Fibroblast of skin of right biceps (primary cell): ENCODE measurements at places on chromosomes 1 and 21.

DNA sequence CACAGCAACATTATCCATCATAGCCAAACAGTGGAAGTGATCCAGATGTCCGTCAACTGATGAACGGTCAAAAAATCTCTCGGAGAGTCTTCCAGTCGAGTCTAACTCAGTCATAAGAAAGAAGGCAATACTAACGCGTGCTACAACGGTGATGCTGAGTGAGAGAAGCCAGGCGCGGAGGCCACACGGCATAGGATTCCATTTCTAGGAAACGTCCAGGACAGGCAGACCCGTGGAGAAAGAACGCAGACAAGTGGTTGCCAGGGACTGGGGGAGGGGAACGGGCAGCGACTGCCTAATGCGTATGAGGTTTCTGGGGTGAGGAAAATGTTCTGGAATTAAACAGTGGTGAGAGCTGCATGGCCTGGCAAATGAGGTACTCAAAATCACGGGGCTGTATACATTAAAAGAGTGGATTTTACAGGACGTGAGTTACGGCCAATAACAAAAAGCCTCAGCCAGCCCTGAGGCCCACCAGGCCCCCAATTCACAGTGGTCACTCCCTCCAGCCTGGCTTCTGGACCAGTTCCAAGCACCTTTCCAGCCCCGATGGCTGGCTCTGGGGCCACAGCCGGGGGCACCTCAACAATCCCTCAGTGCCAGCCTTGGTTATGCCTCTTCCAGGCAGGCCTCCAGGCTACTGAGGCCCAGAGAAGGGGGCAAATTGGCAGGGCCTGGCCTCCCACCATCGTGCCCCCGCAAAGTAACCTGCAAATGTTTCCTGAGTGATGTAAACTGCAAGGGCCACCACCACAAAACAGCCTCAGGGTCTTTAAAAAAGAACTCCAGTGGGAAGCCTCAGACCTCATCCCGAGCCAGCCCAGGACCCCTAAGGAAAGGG, 3.4 kb downstream of the WNT9A start:
- no peak for DNase-seq

DNA sequence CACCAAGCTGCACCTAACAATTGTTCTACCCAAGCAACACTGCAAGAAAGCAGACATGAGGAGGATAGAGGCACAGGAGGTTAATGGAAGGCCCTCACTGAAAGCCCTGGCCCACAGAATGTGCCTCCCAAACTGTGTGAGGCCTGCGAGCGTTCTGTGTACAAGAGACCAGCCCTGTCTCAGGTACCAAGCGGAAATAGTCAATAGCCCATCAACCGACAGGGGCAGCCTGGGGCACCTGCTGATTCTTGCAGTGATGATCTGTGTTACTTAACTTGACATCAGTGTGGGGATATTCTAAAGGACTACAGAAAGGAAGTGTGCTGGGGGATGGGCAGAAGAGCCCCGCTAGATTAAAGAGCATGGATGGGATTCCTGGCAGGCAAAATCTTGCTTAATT, 392.4 kb downstream of the KCNH1 start:
- no peak for DNase-seq

DNA sequence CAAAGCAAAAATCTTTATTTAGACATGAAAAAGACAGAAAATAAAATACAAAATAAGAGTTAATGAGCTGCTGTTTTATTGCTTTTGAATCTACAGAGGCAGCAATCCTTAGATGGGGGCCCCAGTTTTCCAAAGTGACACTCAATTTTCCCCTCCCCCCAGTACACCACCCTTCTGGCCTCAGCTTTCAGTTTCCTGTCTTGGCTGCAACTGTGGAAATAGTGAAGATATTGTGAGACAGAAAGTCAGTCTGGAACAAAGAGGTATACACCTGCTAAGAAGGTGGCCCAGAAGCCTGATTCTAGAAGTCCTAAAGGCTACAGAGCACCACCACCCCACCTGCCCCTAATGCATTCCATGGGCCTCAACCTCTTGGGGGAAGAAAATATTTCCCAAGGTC, 1.1 kb upstream of the MTMR11 start:
- DNase-seq, result no peak

DNA sequence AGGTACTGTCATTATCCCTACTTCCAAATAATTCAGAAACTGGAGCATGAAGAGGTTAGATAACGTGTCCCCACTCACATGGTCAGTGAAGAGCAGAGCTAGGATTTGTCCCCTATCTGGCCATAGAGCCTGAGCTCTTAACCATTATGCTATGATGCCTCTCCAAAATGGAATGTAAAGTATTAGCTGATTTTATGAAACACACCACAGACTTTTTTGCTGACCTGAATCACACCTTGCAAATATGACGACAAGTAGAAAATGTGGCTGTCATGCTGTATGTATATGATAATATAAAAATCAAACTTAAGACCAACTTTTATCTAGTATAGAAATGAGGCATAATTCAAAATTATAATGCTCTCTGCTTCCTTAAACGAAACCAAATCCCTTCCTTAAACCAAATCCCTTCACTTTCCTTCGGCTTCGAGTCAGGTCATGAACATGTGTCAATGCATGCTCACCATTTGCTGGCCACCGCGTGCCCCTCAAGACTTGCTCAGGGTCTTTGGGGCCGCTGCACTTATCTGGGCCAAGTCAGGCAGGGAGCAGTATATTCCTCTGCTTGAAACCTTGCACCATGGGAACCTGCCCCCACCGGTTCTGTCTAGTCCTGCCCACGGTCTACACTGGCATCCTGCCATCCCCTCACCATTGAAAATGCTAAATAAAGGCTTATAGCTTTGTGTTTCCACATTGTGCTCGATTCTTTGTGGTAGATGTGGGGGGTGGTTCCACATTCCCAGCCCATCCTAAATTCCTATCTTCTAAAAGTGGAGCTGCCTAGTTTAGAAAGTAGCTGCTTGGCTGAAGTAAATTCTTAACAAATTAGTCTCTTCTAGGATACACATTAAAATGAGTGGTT, 1.6 kb upstream of the TMCC2 start:
- DNase-seq, result peak; percentile 86

- peak; percentile 82 for DNase-seq
These were observed 202.0 kb downstream of the USH2A start for GRCh38 chr1:216221260-216221700.

DNA sequence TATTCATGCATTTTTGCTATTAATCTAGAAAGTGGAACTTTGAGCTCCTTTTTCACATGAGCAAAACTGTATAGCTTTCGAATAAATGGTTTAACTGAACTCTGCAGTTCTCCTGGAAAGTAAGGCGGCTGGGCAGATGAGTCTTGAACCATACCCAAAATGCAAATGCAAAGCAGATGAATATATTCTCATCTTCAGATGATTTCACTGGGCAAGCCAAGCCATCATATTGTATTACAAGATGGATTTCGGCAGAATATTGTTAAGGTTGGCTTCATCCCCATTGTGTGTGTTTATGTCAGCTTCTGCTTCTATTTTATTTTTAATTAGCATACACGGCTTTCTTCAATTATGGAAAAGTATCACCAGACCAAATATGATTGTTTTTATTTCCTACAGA, 209.6 kb downstream of the GREM2 start:
- DNase-seq, result peak; percentile 58

GRCh38 chr1:76577525-76578185, 289.6 kb upstream of the ST6GALNAC5 start:
- DNase-seq, result no peak

DNA sequence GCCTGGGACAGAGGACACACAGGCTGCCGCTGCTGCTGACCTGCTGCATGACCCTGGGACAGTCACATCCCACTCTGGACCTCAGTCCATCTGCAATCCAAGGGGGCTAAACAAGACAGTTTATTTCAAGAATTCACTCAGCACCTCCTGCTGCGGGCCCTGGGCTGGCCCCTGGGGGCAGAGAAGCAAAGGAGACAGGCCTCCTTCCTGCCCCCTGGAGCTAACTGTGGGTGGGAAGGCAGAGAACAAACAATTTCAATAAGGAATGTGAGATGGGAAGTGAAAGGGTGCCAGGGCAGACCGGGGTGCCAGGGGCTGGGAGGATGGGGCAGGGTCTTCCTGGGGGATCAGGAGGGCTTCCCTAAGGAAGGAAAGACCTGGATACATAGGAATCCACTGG, 60.0 kb downstream of the TAS1R2 start:
- no peak for DNase-seq

DNA sequence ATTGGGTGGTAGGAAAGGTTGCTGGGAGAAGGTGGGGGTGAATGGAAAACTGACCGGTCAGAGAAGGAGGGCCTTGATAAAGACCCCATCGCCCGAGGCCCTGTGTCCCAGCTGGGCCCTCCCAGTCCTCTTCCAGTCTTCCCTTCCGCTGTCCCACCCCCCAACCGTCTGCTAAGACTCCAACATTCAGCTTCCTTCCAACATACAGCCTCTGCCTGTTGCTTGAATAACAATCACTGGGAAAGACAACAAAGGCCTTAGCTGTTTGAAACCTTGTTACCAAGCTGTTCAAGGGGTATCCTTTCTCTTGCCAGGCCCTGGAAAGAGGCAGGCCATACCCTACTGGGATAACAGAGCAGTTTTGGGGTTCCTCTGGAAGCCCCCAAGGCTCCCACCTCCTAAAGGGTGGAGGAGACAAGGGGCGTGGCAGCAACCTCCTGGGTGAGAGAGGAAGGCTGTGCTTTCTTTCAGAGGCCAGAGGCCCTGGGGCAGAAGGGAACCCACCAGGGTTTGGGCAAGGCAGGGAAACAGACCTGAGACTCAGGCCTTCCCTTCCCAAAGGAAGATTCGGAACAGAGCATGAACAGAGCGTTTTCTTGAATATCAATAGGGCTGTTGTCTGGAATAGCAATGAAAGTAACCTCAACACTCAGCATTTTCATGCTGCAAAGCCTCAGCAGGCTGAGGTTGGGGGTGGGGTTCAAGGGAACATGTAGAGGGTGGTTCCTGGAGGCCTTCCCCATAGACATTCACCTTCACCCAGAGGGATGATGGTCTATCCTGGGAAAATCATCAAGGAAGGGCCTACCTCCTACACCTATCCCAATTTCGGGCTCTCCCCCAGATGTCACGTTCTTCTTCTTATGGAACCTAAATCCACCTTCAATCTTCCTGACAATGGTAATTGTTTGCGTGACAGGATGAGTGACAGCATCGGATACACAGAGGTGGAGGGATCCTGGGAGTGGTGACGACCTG, 4.1 kb downstream of the ETNK2 start:
- no peak for DNase-seq

- DNase-seq, result no peak
These were observed 31.3 kb downstream of the INPP5B start for GRCh38 chr1:37915476-37916093.

DNA sequence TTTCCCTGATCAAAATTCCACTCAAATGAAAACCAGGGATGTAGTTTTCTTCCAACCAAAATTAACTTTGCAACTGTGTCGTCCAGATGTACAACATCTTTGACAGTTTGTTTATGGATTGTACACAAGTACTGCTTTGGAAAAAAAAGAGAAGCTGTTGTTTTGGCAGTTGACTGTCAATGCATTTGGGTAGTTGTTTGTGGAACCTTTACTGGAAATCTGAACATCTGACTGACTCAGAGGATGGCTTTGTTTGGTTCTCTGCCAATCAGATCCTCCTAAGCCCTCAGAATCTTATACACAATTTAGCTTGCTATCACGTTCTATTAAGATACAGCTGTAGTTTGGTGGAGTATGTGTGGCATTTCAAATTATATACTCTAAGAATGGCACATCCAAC, 195.0 kb downstream of the KCNK2 start:
- peak; percentile 58 for DNase-seq

- no peak for DNase-seq
These were observed 34.7 kb upstream of the LRRC3 start for GRCh38 chr21:44420416-44421205.

DNA sequence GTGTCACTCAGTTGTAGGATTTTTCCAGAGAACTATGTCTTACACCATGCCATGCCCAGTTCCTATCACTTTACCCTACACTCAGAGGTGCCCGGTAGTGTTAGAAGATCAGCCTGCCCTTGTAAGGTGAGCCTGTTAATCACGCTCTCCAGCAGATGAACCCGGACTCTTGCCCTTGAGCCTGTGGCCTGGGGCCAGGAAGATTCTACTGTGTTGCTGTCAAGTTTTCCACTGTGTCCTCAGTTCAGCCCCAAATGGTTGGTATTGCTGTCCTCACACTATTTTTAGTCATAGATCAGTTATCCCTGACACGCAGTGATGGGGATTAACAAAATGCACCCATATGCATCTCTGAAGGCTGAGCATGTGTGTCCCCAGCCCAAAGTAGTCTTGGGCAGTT, 105.0 kb upstream of the SPAG17 start:
- DNase-seq, result no peak

DNA sequence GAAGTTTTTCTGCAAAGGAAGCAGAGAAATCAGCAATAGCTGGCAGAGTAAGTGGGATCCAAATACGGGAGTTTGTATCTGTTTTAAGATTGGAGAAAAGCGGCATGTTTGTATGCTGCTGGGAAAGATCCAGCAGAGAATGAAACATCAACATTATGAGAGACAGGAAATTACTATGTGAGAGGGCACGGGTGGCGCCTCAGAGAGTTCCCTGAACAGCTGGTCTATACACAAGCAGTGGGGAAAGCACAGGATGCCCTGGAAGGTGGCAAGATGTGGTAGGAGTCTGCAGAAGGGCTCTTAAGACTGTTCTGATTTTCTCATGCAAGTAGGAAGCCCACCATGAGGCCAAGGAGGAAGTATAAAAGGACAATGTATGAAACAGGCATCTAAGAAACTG, 130.4 kb downstream of the RERE start:
- DNase-seq, result no peak

GRCh38 chr1:234730770-234731568, 121.0 kb upstream of the IRF2BP2 start:
- DNase-seq, result peak; percentile 91

DNA sequence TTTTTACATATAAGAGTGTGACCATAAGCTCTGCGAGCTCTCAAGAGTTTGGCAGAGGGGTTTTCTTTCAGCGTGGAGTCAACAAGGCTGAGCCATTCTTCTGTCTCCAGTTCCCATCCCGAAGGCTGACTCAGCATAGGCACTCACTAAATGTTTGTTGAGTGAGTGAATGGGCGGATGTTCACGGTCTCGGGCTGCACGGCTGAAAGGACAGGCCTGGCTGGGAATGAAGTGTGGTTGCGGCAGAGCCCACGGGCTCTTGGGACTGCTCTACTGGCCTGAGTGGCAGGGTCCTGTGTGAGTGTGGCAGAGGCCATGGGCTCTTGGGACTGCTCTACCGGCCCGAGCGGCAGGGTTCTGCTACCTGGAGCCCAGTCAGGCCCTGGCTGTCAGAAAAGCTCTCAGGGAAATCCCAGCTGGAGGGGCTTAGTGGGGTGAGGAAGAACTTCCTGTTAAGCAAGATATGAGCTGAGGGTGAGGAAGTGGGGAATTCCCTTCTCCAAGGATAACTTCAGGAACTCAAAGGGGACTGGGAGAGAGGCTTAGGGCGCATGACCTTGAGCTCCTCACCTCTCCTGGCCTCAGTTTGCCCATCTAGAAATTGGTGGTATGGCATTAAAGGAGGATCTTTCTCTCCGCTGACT, 56.6 kb upstream of the C1orf174 start:
- DNase-seq, result no peak

DNA sequence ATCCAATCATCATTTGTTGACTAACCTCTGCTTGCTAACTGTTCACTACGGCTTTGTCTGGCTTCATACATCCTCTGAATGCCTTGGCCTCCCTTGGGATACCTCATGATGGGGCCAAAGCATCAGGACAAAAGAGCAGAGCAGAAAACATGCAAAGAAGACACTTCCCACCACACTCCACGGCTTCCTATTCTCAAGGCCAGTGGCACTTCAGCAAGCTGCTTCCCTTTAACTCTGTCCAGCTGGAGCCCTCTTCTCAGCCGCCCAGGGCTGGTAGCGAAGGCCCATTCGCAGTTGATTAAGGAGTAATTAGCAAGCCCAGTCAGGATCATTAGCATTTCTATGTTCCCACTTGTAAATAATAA, 224.3 kb upstream of the FGGY start:
- DNase-seq, result no peak

GRCh38 chr1:98044071-98044697, 123.3 kb upstream of the DPYD start:
- no peak for DNase-seq
